Spinal cord (tissue), 10 donors: ENCODE measurements at places on chromosomes 2 and 18. TPM values are rescaled to one million over a fixed set of nuclear protein-coding genes. Genes with fewer than 3 reads are reported as not detected.

DNA sequence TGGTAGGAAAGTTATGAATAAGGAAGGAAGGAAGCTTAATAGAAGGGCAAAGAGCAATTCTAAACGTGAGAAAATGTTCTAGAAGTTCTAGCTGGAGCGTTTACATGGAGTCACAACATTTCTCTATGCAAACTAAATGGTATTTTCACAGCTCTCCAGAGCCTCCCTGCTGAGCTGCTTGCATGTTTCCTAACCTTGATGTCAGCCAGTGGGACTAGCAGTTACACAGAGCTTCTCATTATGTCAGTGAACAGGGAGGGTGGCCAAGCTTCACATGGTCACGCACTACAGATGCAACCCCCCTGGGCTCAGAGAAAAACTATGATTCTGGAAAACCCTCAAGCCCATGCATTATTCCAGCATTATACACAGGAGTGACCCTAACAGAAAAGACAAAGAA, 153.4 kb upstream of the CCDC150 start:
- H3K36me3 ChIP-seq, result no peaks in the 10 kb centered on the region
- no peak for DNase-seq
- no peaks in the 10 kb centered on the region for H3K27me3 ChIP-seq
- no peak overlapping the region for H3K4me3 ChIP-seq
- H3K4me1 ChIP-seq, result no peaks in the 10 kb centered on the region

DNA sequence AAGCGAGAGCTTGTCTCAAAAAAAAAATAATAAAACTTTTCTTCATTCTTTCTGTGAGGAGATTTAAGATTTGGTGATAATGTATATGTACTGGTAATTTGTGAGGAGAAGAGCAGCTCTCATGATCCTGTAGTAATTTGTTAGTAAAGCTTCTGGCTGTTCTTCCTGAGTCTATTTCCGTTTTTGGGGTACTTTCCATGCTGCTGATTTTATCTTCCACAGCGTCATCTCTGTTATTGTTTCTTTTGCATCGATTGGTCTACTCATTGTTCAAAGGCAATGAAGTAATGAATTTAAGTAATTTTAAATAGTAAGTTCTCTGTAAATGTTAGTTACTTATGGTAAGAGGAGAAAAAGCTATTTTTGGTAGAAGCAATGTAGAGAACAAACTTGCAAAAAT, 12.0 kb downstream of the NDUFAF7 start:
- H3K4me1 ChIP-seq, result no peaks in the 10 kb centered on the region
- peaks cover 18% of the 10 kb centered on the region for H3K36me3 ChIP-seq
- H3K27me3 ChIP-seq, result no peaks in the 10 kb centered on the region
- H3K4me3 ChIP-seq, result no peak overlapping the region
- H3K27ac ChIP-seq, result no peak overlapping the region

- no peaks in the 10 kb centered on the region for H3K36me3 ChIP-seq
- no peak overlapping the region for H3K27ac ChIP-seq
- no peaks in the 10 kb centered on the region for H3K4me1 ChIP-seq
- peak; percentile 77 for DNase-seq
Observed at GRCh38 chr2:88671786-88672427, 19.6 kb upstream of the RPIA start.

GRCh38 chr2:171923206-171923605, 945 bp downstream of the HAT1 start:
- H3K36me3 ChIP-seq, result peaks cover 18% of the 10 kb centered on the region
- DNase-seq, result no peak
- H3K27me3 ChIP-seq, result no peaks in the 10 kb centered on the region
- peak overlapping the region; percentile 98 for H3K27ac ChIP-seq

GRCh38 chr18:78773303-78773755, 206.3 kb upstream of the SALL3 start:
- H3K27me3 ChIP-seq, result no peaks in the 10 kb centered on the region
- peaks cover 42% of the 10 kb centered on the region for H3K4me1 ChIP-seq
- no peaks in the 10 kb centered on the region for H3K36me3 ChIP-seq
- no peak for DNase-seq

DNA sequence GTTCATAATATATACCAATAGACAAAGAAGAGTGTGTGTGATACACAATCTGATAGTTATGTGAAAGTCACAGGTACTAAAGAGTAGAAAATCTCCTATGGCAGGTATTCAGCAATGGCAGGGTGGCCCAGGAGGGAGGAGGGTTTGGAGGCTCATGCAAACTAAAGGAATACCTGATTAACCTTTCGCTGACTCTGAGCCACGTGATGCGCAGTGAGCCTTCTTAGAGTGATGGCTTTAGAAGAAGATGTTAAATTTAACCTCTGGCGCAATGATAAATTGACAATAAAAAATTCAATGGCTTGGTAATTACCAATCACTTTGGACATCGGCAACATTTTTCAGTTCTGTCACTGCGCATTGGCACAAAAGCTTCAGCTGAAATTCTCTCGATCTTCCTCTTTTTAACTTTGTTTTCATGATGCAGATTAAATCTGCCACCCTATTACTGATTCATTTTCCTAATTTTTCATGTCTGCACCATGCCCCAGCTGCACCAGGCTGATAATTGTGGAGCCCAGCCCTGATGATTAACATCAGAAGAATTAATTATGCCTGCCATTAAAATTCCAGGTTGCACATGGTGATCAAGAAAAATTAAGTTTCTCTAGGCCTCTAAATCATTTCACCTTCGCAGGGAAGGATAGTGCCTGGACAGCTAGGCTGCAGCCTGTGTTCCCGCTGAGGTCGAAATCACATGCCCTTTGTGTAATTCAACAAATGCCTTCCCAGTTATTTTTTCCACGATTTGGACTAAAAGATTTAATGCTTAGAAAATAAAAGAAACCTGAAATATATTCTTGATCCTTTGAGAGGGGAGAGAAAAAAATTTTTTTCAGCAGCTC, 250.6 kb upstream of the HNRNPA3 start:
- peaks cover 6% of the 10 kb centered on the region for H3K4me1 ChIP-seq
- H3K4me3 ChIP-seq, result no peak overlapping the region
- H3K36me3 ChIP-seq, result no peaks in the 10 kb centered on the region
- H3K27ac ChIP-seq, result no peak overlapping the region

DNA sequence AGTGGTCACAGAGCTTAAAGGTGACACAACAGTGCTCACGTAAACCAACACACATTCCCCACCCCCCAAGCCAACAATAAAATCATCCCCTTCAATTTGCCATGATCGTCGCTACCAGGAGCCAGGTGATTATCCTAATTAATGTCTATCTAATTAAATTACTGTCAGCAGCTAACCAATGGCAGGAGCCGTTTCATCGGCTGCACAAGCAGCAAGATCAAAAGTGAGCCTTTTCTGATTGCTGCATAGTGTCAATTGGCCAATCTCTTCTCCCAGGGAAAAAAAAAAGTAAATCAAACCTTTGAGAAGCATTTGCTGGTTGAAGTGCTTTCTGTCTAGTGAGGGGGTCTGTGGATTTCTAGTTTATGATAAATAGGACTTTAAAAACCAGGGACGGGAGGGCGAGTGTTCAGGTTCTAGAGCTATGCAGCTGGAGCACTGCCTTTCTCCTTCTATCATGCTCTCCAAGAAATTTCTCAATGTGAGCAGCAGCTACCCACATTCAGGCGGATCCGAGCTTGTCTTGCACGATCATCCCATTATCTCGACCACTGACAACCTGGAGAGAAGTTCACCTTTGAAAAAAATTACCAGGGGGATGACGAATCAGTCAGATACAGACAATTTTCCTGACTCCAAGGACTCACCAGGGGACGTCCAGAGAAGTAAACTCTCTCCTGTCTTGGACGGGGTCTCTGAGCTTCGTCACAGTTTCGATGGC, at the start of gene TBR1:
Gene TBR1 (plus strand): TSS at position 311 of the 721 bp plus-strand sequence. CDS start 114 bp downstream, at position 425.
- H3K4me3 ChIP-seq, result no peak within 1 kb of the TSS
- peaks cover 38% of the 10 kb centered on the region for H3K4me1 ChIP-seq
- H3K36me3 ChIP-seq, result no peaks in the 10 kb centered on the region
- no peak for DNase-seq

DNA sequence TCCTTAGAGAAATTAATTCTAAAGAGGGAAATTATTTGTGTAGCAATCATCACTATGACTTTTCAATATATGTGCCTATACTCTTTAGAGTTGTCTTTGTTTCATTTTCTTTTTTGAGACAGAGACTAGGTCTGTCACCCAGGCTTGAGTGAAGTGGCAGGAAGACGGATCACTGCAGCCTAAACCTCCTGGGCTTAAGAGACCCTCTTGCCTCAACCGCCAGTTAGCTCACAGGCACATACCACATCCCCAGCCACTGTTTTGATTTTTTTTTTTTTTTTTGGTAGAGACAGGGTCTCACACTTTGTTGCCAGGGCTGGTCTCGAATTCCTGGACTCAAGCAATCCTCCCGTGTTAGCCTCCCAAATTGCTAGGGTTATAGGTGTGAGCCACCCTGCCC, 12.4 kb downstream of the YWHAQ start:
- no peaks in the 10 kb centered on the region for H3K27me3 ChIP-seq
- peaks cover 3% of the 10 kb centered on the region for H3K4me1 ChIP-seq
- H3K36me3 ChIP-seq, result peaks cover 2% of the 10 kb centered on the region
- DNase-seq, result no peak
- H3K27ac ChIP-seq, result no peak overlapping the region

Gene OSBPL6
- total RNA-seq, result 7.3 TPM
